ENCODE measurements at places on chromosomes 4 and X. TPM values are rescaled to one million over a fixed set of nuclear protein-coding genes. Genes with fewer than 3 reads are reported as not detected.
A peak's percentile ranks its signal among the peaks of the same experiment; 100 is the strongest.

GRCh38 chrX:3509934-3510333 is 163.5 kb upstream of the MXRA5 start:
- no peaks in the 10 kb centered on the region for H3K27me3 ChIP-seq
- H3K27ac ChIP-seq: no peak overlapping the region
- no peaks in the 10 kb centered on the region for H3K36me3 ChIP-seq

DNA sequence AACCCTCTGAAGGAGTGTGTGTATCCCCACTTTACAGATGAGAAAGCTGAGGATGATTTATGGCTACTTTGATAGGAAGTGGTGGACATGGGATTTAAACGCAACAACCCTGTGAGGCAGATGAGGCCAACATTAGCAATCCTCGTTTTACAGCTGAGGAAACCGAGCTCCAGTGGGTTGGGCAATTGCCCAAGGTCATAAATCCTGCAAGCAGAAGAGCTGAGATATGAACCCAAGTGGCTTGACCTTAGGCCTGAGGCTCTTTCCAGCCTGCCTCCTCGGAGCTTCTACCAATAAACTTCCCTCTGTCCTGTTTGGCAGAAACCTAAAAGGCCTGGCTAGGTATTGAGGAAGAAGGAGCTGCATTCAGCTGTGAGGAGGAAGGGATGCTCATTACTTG is 185.5 kb upstream of the RBPJ start:
- no peak overlapping the region for H3K4me3 ChIP-seq
- peak; percentile 47 for DNase-seq
- H3K27me3 ChIP-seq: peaks cover 24% of the 10 kb centered on the region
- H3K4me1 ChIP-seq: peaks cover 23% of the 10 kb centered on the region
- H3K27ac ChIP-seq: no peak overlapping the region
- peaks cover 5% of the 10 kb centered on the region for H3K36me3 ChIP-seq

DNA sequence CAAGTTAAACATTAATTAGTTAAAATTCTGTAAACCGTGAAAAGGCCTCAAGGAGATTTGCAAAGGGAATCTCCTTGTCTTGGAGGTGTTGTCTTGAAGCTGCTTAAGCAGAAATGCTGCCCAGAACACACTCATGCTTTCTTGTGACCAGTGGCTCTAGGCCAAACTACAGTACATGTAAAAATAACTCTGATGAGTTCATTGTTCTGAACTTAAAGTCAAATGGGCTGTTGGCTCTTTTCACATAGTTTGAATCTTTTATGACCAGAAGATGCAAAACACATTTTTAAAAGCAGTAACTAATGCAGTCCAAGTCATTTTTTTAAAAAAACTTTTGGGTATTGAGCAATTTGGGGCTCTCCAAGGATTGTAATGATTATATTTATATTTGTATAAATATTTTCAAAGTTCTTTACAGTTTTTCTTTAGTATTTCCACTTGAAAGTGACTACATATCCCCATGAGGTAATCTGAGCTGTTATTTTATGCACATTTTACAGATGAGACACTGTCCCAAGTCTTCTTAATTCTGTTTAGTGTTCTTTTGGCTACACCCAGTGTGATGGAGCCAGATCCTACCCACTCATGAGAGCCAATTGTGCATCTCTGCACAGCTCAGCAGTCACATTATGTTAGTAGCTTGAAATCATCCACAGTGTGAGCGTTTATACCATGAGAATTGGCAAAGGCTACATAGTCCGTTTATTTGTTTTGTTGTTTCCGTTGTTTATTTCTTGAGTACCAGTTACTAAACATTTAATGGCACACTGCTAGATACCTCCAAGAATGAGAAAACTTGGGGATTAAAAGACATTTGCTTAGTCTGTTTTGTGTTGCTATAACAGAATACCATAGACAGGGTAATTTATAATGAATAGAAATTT is 112.8 kb upstream of the ATXN3L start:
- no peaks in the 10 kb centered on the region for H3K27me3 ChIP-seq
- DNase-seq: peak; percentile 93
- peaks cover 35% of the 10 kb centered on the region for H3K4me1 ChIP-seq
- H3K36me3 ChIP-seq: 0 out of 2 replicates have a peak, but pooled peaks cover 5% of the 10 kb centered on the region

DNA sequence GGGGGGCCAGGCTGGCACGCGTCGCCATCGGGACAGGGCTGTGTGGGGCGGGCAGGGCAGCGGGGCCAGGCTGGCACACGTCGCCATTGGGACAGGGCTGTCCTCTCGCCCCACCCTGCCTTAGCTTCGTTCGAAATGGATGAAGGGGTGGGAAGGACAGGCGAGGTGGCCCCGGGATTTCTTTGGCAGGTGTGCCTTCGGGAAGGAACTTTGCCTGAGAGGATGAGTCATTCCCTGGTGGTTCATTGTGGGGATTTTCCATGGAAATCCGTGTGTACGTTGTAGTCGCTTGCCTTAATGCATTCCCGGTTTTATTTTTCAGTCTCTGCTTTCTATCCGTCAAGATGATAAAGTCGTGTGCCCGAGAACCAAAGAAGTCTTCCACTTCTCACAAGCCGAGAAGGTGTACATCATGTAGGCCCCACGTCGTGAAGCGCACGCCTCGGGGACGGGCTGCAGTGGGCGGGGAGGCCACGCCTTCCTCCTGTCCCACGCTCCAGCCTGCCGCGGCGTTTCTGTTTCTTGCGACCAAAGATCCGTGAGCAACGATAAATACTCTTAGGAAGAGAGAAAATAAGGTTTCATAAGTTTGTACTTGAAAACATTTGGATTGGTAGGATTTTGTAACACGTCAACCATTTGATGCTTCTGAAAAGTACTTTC is 8.1 kb upstream of the UVSSA start:
- H3K4me3 ChIP-seq: no peak overlapping the region
- H3K36me3 ChIP-seq: peaks cover 68% of the 10 kb centered on the region
- no peaks in the 10 kb centered on the region for H3K27me3 ChIP-seq
- H3K4me1 ChIP-seq: peaks cover 30% of the 10 kb centered on the region
- H3K27ac ChIP-seq: no peak overlapping the region

DNA sequence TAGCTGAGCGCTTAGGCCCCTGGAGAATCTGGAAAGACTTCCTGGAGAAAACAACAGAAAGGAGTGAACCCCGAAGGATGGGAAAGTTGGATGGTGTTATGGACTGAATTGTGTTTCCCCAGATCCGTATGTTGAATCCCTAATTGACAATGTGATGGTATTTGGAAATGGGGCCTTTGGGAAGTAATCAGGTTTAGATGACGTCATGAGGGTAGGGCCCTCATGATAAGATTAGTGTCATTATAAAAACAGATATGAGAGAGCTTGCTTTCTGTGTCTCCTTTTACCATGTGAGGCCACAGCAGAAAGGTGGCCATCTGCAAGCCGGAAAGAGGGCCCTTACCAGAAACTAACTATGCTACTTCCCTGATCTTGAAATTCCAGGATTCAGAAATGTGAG is 159.5 kb downstream of the QDPR start:
- H3K36me3 ChIP-seq: peaks cover 5% of the 10 kb centered on the region
- peaks cover 18% of the 10 kb centered on the region for H3K27me3 ChIP-seq
- H3K27ac ChIP-seq: no peak overlapping the region
- H3K4me3 ChIP-seq: no peak overlapping the region
- DNase-seq: no peak

GRCh38 chr4:146647615-146648460 is 9.1 kb downstream of the POU4F2 start:
- H3K36me3 ChIP-seq: no peaks in the 10 kb centered on the region
- DNase-seq: no peak
- H3K27me3 ChIP-seq: peaks cover 45% of the 10 kb centered on the region

GRCh38 chr4:20196476-20196875 is 55.2 kb upstream of the SLIT2 start:
- H3K27me3 ChIP-seq: no peaks in the 10 kb centered on the region
- H3K27ac ChIP-seq: no peak overlapping the region
- H3K36me3 ChIP-seq: peaks cover 3% of the 10 kb centered on the region

Gene ADH1C
- not detected for total RNA-seq
